Right renal cortex interstitium (tissue), 3 donors: ENCODE measurements at places on chromosomes 16 and 17.

DNA sequence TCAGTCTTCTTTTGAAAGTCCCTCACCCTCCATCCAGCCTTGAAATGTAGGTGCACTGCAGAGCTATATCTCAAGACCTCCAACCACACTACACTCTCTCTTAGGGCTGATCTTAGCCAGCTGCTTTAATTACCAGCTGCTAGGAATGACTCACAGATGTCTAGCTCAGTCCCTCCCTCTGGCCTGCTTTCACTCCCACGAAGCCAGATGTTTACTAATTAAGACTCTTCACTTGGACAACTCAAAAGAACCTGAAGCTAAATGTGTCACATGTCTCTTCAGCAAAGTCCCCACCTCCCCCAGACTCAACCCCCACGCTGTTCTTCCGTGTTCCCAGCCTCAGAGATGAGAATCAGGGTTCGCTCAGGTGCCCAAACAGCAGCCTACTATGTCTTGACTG is 2.6 kb downstream of the GTF3C1 start:
- peak; percentile 31 for DNase-seq

- no peak for DNase-seq
Observed at GRCh38 chr16:21023509-21024202, 123.1 kb downstream of the LYRM1 start.

DNA sequence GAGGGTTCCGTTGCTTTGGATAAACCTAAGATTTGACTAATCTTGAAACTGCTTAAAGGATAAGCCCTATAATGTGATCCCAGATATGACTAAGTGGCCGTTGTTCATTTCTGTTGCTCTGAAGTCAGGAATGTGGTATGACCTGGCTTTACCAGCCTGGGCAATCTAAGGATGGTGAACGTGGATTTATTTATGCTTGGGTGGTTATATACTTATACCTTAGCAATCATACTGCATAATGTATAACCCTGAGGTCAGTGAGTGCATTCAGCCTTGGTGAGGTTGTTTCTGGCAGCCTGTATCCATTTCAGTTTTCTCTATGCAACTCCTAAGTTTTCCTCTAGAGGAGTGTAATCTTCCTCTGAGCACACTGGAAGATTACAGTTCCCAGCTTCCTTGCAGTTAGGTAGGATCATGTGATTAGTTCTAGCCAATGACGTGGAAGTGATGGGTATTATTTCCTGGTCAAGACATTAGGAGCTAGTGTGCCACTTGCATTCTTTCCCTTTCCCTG is 41.9 kb downstream of the FTO start:
- no peak for DNase-seq

- DNase-seq: peak; percentile 41
Observed at GRCh38 chr17:752620-753219, 656 bp upstream of the GEMIN4 start.

GRCh38 chr16:67415872-67416793 is at the start of gene ZDHHC1:
ZDHHC1 (minus strand) TSS chr16:67416477; CDS start chr16:67407775, 8,702 bp downstream.
- DNase-seq: no peak

GRCh38 chr16:17277981-17278381 is 192.8 kb downstream of the XYLT1 start:
- DNase-seq: no peak
